AG10803 (cell line): ENCODE measurements at places on chromosomes 2 and 18.

GRCh38 chr2:98608962-98609604, 694 bp downstream of the UNC50 start:
- peak; percentile 56 for DNase-seq

- DNase-seq: no peak
These were observed 277.4 kb downstream of the NRXN1 start for GRCh38 chr2:50754514-50754913.

- no peak for DNase-seq
These were observed 420.9 kb upstream of the POU3F3 start for GRCh38 chr2:104432991-104433390.

DNA sequence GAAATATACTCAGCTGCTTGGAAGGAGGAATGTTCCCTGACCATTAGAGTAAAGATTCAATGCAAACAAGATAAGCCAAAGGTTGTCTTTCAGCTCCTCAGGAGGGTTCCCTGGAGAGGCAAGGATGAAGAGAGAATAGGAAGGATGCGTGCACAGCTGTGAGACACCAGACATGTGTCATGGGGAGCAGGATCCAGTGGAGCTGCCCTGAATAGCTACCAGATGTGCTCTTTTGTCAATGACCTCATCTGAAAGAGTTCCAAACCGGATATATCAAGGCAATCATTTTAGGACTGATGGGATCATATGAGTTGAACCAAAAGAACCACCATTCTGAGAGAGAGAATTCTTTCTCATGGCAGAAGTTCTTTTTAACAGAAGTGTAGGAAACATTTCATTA, 490.6 kb downstream of the IRS1 start:
- peak; percentile 91 for DNase-seq

GRCh38 chr2:224922142-224922727, 120.0 kb downstream of the DOCK10 start:
- DNase-seq: peak; percentile 41

GRCh38 chr2:146669735-146670134, 1175.1 kb upstream of the ACVR2A start:
- DNase-seq: no peak

GRCh38 chr2:3314626-3315025, 63.0 kb downstream of the EIPR1 start:
- DNase-seq: no peak

- DNase-seq: no peak
These were observed 57.6 kb upstream of the CD302 start for GRCh38 chr2:159855557-159856061.

GRCh38 chr18:11042247-11042646, 107.1 kb downstream of the PIEZO2 start:
- no peak for DNase-seq

DNA sequence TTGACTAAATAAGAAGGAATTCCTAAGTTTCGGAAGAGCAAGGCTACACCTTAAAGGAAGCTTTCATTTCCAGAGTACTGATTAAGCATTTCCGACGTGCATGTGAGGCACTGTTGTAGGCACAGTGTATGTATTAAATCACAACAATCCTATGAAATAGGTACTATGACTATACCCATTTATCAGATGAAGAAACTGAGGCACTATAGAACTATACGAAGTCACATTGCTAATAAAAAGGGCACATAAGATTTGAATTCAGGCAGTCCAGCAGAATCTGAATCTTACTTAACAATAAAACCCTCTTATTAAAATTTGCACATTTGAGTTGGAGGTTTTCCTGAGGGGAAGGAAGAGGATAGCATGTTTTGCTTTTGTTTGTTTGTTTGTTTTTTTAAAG, 243.5 kb upstream of the FANCL start:
- DNase-seq: no peak

GRCh38 chr2:240480834-240481623, 45.6 kb downstream of the GPC1 start:
- no peak for DNase-seq

GRCh38 chr2:66565291-66565690, 130.4 kb downstream of the MEIS1 start:
- DNase-seq: peak; percentile 28

GRCh38 chr2:43399515-43400264, 173.3 kb upstream of the ZFP36L2 start:
- peak; percentile 85 for DNase-seq

- DNase-seq: no peak
These were observed 751.8 kb downstream of the TSN start for GRCh38 chr2:122507261-122507660.

DNA sequence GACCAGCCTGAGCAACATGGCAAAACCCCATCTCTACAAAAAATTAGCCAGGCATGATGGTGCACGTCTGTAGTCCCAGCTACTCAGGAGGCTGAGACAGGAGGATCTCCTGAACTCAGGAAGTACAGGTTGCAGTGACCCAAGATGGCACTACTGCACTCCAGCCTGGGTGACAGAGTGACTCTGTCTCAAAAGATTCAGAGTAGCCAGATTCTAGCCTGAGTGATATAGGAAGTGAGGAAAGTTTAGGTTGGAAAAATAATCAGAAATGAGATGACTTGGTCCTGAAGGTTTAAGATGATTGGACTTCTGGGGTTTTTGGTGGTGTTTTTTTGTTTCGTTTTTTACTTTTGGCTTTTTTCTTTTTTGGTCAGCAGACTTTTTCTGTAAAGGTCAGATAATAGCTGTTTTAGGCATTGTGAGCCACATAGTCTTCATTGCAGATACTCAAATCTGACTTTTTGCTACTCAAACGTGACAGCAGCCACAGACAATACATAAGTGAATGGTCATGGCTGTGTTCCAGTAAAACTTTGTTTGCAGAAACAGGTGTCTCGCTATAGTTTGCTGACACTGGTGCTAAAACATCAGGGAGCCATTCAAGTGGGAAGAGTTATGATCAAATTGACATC, 104.1 kb upstream of the UBXN4 start:
- DNase-seq: no peak

DNA sequence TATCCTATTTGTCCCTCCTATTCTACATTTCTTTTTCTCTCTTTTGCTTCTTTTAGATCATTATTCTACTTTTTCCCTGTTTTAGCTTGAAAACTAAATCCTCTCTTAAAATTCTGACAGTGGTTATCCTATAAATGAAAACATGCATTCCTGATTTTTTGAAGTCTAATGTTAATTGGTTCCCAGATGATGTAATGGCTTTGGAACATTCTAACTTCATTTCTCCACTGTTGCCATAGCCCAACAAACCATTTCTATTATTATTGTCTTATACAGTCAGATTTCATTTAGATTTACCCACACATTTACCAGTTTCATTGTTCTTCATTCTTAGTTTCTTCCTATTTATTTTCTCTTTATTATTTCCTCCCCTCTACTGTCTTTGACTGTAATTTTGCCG, 36.5 kb downstream of the SIGLEC15 start:
- no peak for DNase-seq

DNA sequence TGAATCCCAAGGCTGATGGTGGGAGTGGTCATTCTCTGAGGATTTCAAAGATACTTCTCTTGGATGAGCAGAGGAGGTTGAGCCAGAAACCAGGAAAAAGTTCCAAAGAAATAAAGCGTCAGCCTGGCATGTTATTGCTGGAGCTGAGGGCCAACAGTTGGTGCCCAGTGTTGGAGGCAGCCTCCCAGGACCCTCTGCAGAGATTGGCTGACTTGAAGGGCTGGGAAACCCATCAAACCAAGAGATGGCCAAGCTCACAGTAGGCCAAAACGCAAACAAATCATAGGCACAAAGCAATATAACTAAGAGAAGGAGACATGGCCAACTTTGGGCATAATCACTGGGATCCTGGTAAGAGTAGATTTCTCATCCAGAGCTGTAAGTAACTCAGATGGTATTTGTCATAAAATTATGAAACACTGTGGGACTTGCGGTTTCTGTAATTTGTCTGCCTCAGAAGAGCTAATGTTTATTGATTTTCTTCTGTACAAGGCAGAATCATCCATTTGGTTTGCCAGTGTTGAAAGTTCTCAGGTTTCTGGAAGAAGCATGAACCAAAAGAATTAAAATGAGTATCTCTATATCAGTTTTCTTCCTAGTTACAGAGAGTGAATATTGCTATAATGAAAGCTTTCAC, 108.3 kb downstream of the ATL2 start:
- peak; percentile 82 for DNase-seq

GRCh38 chr2:240601831-240602160, 15.3 kb downstream of the CAPN10 start:
- DNase-seq: no peak

GRCh38 chr18:59639821-59640220, 57.4 kb downstream of the CCBE1 start:
- DNase-seq: no peak

DNA sequence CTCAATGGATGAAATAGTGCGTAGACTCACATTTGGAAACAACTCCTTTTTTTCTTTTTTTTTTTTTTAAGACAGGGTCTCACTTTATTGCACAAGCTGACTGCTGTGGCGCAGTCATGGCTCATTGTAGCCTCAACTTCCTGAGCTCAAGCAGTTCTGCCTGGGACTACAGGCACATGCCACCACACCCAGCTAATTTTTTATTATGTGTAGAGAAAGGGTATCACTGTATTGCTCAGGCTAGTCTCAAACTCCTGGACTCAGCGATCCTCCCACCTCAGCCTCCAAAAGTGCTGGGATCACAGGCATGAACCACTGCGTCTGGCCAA, 17.4 kb downstream of the HAT1 start:
- no peak for DNase-seq

GRCh38 chr18:35817604-35818352, 154.7 kb upstream of the RMP24 start:
- DNase-seq: no peak

GRCh38 chr2:25294573-25295462, 46.9 kb downstream of the DNMT3A start:
- DNase-seq: peak; percentile 16

GRCh38 chr18:11989174-11989573, 7.9 kb downstream of the IMPA2 start:
- DNase-seq: no peak

DNA sequence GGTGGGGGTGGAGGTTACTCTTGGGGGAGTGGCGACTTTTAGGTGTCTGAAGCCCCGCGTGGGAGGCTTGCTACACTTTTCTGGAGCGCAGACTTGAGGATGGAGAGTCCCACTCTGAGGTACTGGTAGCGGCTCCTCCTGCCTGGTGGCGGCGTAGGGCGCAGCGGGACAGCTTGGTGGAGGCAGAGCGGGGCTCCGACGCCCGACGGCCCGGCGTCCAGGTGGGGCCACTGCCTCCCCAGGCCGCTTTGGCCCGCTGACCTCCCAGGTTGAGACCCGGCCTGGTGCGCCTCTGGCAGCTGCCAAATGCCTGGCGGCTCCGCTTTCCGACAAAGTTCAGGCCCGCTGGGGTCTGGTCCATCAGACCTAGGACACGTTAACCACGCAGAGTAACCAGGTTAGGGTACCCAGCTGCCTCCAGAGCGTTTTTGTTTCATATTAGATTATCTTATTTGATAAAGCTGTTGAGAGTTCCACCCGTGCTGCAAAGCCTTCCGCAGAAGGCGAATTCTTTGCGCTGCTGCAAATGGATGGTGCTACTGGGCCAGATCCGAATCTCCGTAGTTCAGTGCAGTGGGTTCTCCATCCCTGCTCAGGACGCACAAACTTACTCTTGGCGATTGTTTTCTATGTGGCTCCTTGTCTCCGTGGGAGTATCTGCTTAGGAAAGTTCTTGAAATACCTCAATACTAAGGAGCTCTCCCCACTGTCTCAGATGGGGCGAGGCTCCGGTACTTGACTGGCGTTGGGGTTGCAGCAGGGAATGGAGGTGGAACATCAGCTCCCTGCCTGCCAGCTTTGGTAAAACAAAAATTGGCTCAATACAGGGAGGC, 405.9 kb downstream of the XIRP2 start:
- no peak for DNase-seq

GRCh38 chr2:86185517-86186212, 9.6 kb downstream of the IMMT start:
- DNase-seq: no peak

DNA sequence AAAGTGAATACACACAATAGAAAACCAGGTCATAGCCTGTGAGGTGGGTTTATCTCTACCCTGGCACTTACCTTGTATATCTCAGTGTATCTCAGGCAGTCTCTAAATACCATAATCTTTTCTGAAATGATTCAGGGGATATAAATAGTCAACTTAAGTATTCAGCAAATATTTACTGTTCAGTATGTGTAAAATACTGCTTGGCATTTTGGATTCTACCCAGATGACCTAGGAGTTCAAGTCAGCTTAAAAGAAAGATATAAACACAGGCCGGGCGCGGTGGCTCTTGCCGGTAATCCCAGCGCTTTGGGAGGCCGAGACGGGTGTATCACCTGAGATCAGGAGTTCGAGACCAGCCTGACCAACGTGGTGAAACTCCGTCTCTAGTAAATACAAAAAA, 23.8 kb downstream of the GRHL1 start:
- no peak for DNase-seq

DNA sequence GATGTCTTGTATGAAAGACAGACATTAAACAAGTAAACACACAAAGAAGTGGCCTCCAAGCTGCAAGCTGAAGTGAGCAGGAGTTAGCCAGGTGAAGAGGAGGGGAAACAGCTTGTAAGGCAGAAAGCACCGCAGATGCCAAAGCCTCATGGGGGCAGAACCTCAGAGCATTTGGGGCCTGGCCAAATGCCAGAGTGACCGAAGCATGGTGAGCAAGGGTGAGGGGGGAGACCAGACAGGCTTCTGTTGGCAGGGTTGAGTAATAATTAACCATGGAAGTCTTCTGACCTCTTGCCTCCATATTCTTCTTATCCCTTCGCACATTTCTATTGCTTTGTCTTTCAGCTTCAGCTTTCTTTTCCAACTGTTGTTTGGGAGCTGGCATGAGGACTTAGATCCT, 5.6 kb downstream of the QPCT start:
- DNase-seq: no peak

DNA sequence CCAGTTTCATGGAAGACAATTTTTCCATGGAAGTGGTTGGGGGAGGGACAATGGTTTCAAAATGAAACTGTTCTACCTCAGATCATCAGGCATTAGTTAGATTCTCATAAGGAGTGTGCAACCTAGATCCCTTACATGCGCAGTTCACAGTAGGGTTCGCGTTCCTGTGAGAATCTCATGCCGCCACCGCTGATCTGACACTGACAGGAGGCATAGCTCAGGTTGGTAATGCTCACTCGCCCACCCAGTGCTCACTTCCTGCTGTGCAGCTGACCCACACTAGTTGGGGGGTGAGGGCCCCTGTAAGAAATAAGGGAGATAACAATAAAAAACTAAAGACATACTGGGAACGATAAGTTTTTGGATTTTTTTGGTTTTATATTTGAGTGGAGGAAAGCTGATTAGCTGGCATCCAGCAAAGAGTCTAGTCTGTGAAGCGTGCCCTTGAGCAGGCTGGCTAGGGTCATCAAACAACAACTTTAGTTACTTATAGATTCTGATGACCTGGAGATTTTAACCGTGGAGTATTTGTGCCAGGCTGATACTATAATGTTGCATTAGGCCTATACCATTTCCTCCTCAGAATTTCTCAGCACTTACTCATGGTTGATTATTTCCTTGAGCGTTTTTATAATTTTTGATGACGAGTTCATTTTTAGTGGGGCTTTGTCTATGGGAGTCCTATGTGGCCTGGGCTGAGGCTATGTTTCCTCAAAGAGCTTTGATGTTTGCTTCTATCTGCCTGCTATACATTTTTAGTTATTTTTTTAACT, 6.3 kb upstream of the MCFD2 start:
- DNase-seq: no peak

GRCh38 chr2:215626812-215627281, 191.0 kb upstream of the FN1 start:
- peak; percentile 67 for DNase-seq

GRCh38 chr2:30990176-30990575, 148.1 kb downstream of the GALNT14 start:
- no peak for DNase-seq
